ENCODE measurements at places on chromosomes 4 and X.

- DNase-seq: no peak
Observed at GRCh38 chr4:115489279-115489678, 375.9 kb upstream of the NDST4 start.

- DNase-seq: no peak
Observed at GRCh38 chr4:24850674-24851073, 55.3 kb downstream of the SOD3 start.

DNA sequence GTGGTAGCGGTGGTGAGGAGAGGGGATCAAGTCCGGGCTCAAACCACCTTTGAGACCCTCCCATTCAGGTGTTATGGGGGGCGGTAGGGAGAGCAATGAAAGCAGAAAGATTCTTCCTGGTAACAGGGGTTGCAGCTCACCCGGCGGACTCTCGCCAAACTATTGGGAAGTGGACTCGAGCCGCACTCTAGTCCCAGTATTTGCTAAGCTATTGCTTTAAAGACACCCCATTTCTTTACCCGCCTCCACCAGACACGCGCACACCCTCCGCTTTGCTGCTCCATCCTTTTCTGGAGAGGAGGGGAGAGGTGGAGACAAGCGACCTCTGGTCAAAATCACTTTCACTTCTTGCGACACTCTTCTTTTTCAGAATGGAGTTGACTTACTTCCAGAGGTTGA, 625 bp upstream of the GABRA4 start:
- DNase-seq: no peak

GRCh38 chr4:22496165-22496813, 19.6 kb downstream of the ADGRA3 start:
- DNase-seq: no peak

DNA sequence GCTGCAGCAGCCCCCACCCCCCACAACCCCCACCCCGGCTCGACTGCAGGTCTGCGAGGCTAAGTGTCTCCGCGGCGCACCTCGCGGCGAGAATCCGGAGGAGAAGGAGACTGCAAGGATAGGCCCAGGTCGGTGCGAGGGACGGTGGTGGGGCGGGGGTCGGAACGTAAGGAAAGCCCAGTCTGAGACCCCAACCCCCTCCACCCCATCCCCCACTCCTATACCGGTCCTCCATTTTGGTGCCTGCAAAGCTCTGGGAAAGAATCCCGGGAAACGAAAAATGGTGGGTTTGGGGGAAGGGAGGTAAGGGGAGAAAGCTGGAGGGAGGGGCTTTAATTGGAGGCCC, 614 bp downstream of the BEX3 start:
- DNase-seq: peak; percentile 17

DNA sequence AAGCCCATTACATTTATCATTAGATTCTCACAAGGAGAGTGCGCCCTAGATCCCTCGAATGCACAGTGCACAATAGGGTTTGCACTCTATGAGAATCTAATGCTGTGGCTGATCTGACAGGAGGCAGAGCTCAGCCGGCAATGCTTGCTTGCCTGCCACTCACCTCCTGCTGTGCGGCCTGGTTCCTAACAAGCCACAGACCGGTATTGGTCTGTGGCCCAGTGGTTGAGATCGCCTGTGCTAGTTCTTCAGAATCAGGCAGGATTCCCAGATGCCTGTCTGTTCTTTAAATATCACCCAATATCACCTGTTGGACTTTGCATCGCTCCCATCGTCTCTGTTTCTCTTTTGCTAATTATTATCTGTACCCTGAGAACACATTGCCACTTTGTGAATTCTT, 14.0 kb downstream of the DSPP start:
- no peak for DNase-seq

DNA sequence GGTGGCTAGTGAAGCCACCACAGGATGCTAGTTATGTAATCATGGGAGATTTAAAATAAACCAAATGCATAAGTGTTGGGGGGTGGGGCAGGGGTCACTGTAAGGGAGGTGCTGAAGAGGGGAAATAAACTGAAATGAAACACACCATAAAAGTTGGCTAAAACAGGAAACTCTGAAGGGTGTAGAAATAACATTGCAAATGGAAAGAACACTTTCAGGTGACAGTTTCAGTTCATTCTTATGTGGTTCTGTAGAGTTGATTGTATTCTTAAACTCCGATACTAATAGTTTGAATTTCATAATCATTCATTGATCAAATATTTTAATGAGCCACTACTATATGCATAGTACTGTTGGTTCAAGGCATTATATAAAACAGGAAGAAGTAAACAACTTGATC, 80.1 kb downstream of the HDAC8 start:
- no peak for DNase-seq

DNA sequence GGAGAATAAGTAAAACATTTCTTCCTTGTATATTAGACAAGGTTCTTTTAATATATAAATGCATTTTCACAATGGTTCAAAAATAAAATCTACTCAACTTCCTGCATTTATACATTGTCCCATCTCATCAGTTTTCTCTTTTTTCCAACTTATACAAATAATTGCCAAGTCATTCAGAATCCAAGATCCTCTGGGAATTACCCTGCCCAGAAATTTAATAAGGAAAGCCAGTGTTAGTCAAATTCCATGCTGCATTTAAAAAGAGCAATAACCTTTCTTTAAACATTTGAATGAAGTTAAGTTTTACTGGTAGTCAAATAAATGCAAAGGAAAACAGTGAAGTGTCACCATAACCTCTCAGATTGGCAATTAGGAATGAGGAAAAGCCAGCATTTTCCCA, 357.9 kb downstream of the PPP3CA start:
- DNase-seq: no peak

DNA sequence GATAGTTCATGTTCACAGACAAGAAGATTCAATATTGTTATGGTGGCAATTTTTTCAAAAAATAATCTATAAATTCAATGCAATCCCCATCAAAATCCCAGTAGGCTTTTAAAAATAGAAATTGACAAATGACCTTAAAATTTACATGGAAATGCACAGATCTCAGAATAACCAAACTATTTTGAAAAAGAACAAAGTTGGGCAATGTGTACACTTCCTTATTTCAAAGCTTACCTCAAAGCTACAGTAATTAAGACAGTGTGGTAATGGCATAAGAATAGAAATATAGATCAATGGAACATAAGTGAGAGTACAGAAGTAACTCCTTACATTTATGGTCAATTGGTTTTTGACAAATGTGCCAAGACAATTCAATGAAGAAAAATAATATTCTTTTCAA, 39.0 kb downstream of the FRMD7 start:
- DNase-seq: no peak

DNA sequence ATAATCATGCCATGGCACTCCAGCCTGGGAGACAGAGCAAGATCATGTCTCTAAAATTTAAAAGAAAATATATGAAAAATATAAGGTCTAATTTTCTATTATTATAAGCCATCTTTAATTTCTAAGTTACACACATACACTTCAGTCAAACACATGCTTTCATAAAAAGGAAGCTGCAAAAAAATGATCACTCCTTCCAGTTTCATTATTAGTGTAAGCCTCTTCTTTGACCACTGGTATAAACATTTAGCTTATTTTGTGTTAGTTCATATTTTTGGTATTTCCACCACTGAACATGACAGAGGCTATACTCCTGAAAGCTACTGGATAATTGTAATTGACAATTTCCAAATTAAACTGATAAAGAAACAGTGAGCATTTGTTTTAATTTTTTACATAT, 163.3 kb upstream of the USP38 start:
- no peak for DNase-seq

DNA sequence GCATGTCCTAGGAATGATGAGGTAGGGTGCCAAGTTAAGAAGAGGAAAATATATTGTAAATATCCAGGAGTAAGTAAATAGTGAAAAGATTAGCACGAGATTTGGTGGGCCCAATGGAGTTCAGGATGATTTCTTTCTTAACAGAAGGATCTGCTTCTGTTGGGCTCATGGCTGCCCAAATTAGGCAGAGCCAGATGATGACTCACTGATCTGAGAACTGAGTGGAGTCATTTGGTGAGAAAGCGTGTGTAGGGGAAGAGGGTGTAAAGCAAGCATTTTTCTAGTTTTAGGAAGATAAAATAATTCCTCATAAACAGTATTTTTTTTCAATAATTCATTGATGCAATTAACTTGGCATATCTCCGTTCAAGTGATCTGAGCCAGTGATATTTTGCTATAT, 1.6 kb downstream of the TBX22 start:
- DNase-seq: no peak

DNA sequence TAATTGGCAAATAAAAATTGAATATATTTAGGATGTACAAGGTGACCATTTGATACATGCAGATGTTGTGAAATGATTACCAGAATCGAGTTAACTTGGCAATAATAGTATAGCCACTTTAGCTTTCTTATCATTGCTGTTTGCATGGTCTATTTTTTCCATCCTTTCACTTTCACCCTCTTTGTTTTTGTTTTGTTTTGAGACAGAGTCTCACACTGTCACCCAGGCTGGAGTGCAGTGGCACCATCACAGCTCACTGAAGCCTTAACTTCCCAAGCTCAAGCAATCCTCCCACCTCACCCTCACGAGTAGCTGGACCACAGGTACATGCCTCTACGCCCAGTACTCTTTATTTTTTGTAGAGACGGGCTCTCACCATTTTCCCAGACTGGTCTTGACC, 218.6 kb upstream of the ADGRL3 start:
- no peak for DNase-seq

DNA sequence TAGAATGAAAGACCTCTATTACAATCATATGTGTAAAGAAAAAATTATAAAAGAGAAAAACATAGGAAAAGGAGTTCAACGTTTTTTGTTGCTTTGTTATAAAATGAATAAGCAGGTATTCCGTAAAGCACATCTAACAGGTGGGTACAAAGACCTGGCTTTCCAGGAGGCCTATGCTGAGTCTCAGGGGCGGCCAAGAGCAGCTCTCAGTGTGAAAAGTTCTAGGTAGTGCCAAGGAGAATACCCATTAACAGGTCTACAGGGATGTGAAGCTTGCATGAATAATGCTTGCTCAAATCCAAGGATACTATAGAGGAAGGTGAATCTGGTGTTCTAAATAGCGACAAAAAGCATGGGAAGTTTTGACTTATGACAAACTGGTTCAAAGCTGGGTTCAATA, 944.4 kb downstream of the PDHA2 start:
- no peak for DNase-seq

DNA sequence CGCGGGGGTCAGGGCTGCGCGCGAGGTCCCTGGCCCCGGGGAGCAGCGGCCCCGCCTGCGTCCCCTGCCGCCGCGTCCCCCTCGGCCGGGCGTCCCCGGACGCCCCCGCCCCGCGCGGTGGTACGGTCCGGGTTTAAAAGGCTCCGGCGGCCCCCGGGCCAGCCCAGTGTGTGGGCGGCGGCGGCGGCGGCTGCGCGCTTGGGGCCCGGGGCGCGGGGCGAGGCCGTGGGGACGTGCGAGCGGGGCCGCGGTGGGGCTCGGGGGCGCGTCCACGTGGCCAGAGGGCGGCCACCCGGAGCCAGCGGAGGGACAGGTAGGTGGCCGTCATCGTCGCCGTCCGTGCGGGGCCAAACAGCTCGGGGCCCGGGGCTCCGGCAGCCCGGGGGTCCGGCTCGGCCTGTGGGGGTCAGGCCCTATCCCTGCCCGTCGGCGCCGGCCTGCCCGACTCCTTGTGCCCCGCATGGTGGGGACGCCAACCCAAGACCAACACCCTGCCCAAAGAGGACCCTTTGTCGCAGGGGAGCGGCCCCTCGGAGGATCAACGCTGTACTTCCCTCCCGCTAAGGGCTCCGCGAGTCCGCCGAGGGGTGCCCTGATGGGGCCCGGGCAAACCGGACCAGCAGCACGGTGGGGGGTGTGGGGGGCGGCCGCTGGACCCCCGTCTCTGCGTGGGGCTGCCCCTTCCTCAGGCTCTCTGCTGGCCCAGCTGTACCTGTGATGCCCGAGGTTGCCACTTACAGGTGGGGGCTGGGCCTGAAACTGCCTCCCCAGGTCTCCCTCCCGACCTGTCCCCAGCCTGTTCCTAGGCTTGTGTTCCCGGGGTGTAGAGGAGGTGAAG, at the start of gene PLXNA3:
Gene PLXNA3 (plus strand): TSS at position 166 of the 838 bp plus-strand sequence. CDS start 1,903 bp downstream, outside the sequence.
- DNase-seq: no peak

DNA sequence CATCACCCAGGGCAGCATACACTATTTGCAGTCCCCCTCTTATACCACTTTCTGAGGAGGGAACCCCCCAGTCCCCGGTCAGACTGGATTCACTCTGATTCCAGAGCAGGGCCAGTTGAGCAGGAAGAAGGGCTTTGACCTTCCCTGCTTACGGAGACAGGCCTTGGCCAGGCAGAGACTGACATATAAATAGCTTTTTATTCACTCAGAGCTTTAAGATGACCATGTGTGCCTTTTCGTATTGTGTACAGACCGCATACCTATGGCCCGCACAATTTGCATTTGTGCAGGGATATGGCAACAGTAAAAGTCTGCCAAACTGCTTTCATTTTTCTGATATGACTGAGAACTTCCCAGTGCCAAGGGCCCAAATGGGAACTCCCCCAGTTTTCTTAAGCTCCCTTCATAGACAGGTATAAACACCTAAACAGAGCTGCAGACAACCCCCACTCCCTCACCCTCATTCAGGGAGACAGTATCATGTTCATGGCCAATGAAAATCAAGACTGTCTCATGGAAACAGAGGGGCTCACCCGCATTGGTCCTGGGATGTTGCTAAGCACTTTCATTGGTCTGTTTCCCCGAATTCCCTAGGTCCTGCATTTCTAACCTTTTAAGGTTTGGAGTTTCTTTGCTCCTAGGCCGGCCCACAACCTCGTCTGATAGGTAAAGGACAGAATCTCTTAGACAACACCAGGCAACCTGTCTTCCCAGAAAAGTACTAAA, 86.0 kb downstream of the RTL5 start:
- DNase-seq: no peak

- no peak for DNase-seq
Observed at GRCh38 chr4:146382194-146382593, 139.5 kb downstream of the SLC10A7 start.

GRCh38 chrX:13700380-13700779, 11.5 kb downstream of the RAB9A start:
- no peak for DNase-seq

DNA sequence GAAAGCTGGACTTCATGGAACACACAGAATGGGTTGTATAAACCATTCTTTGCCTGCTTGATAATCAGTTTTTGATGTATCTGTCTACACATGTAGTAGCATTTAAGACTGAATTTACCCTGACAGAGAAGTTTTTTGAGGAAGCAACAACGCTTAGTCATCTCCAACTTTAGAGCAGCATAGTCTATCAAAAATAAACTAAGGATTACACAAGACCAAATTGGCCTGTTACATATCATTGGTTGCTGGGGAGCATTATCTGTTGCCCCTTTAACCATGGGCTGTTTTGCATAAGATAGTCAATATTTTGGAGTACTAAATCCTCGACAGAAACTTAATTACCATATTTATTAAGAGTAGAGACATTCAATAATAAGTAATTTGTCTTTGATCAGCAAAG, 347.4 kb downstream of the FAM47B start:
- no peak for DNase-seq

- peak; percentile 50 for DNase-seq
Observed at GRCh38 chr4:3074846-3075651, 568 bp downstream of the HTT start.

DNA sequence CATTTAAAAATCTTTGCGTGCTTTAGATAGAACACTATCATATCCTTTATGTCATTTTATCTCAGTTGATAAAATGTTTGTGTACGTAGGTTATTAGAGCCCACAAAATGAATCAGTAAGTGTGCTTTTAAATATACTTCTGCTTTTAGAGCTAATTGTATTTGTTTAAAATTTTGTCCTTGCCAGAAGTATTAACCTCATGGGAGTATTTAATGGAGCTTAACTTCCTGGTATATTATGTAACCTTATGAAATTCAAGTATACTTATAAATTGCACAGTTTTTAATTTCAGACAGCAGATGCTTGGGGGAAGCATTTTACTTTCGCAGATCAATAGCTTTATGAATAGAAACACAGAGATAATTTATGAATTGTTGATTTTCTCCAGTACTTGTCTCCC, 90.2 kb downstream of the DIPK2B start:
- no peak for DNase-seq

GRCh38 chrX:71958281-71958675, 47.6 kb downstream of the NHSL2 start:
- no peak for DNase-seq
